ENCODE measurements at places on chromosomes 3 and 15.

- peak; percentile 80 for DNase-seq
These were observed 358.4 kb upstream of the NR2F2 start for GRCh38 chr15:95972041-95972553.

GRCh38 chr15:79170256-79170664, 79.7 kb upstream of the RASGRF1 start:
- peak; percentile 49 for DNase-seq

DNA sequence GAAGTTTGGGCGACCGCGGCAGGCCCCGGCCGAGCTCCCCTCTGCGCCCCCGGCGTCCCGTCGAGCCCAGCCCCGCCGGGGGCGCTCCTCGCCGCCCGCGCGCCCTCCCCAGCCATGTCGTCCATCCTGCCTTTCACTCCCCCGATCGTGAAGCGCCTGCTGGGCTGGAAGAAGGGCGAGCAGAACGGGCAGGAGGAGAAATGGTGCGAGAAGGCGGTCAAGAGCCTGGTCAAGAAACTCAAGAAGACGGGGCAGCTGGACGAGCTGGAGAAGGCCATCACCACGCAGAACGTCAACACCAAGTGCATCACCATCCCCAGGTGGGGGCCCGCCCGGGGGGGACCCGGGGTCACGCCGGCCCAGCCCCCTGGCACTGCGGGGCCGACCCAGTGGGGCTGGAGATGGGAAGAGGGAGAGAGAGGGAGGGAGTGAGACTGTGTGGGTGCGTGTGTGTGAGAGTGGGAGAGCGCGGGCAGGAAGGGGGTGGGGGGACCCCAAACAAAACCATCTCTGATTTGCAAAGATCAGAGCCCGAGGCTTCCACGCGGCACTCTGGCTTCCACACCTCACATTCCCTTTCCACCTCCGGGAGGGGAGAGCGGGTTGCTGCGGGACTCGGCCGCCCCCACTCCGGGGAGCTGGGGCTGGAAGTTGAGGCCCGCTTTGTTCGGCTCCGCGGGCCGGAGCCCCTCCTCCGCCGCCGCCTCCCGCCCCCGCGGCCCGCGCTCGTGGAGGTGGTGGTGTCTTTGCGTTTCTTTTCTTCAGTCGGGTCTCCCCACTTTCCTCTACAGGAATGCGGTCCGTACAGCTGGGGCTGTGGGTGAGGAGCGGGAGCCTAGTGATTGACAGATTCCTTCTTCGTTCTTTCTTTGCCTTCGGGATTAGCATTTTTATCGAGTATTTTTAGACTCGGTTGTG, 898 bp downstream of the SMAD3 start:
- no peak for DNase-seq

DNA sequence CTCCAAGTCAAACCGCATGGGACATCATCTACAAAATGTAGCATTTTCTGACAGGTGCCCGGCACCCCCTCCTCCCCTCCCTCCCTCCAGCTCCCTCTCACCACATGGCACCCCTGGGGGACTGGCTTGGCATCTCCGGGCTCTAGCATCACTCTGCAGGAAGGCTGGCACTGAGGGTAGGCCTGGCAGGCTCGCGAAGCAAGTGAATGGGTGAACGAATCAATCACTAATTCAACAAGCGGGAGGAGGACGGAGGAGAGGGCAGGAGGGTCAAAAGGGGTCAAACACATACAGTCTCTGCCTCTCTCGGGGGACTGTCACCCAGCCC, 155.7 kb downstream of the NUP210 start:
- DNase-seq: no peak

DNA sequence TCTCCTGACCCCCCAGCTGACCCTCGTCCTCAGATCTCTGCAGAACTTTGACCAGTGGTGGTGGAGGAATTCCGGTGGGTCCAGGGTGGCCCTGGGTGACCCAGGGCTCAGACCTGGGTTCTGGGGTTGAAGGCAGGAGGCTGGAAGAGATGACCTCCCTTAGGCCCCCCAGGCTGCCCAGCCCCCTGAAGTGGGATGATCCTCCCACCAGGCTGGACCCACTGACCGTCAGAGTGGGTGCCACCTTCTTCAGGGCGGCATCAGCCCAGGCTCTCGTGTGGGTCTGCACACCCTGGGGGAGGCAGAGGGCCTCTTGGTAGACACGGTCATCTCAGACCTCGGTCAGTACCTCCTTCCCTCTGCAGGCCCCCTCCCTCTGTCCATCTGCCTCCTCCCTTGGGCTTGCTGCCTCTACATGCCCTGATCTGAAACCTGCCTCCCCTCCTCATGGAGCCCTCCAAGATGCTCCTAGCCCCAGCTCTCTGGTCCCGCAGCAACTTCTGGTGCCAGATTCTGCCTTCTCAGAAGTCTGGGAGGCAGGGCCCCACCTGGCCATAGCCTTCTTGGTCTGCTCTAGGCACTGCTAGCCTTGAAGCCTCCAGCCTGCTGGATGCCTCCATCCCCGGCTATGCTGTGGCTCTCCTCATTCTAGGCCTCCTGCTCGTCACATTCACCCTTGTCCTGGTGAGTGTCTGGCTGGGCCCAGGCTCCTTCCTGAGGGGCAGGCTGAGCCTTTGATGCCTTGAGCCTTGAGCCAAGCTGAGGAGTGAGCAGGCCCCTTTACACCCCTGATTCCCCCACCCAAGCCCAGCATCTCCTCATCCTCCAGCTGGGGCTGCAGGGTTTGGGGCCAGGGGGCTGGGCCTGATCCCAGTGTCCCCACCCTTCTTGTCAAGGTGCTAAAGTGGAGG, 49.1 kb upstream of the CSPG4 start:
- DNase-seq: no peak

All from fibroblast of the aortic adventitia (primary cell).